Smooth muscle cell of the pulmonary artery (primary cell): ENCODE measurements at places on chromosomes 3 and 15. TPM values are rescaled to one million over a fixed set of nuclear protein-coding genes. Genes with fewer than 3 reads are reported as not detected.

MME gene
- total RNA-seq = 42.0 and 623 TPM in 2 replicates

C15orf62 gene
- total RNA-seq = 0.07 TPM in 1 of 2 replicates, not detected in the other

AQP9 gene
- not detected in 2 replicates for total RNA-seq

CGNL1 gene
- total RNA-seq = 5.3 and 8.0 TPM in 2 replicates

ISL2 gene
- 0.46 TPM in 1 of 2 replicates, not detected in the other for total RNA-seq

ZMYND10 gene
- 0.91 and 1.1 TPM in 2 replicates for total RNA-seq

ACSBG1 gene
- not detected in 2 replicates for total RNA-seq

TBC1D21 gene
- total RNA-seq = not detected in 2 replicates

TRPM1 gene
- total RNA-seq = not detected in 2 replicates

MASP1 gene
- 1.7 and 5.7 TPM in 2 replicates for total RNA-seq
